ENCODE measurements at places on chromosomes 1 and 21. TPM values are rescaled to one million over a fixed set of nuclear protein-coding genes. Genes with fewer than 3 reads are reported as not detected.
A peak's percentile ranks its signal among the peaks of the same experiment; 100 is the strongest.

DNA sequence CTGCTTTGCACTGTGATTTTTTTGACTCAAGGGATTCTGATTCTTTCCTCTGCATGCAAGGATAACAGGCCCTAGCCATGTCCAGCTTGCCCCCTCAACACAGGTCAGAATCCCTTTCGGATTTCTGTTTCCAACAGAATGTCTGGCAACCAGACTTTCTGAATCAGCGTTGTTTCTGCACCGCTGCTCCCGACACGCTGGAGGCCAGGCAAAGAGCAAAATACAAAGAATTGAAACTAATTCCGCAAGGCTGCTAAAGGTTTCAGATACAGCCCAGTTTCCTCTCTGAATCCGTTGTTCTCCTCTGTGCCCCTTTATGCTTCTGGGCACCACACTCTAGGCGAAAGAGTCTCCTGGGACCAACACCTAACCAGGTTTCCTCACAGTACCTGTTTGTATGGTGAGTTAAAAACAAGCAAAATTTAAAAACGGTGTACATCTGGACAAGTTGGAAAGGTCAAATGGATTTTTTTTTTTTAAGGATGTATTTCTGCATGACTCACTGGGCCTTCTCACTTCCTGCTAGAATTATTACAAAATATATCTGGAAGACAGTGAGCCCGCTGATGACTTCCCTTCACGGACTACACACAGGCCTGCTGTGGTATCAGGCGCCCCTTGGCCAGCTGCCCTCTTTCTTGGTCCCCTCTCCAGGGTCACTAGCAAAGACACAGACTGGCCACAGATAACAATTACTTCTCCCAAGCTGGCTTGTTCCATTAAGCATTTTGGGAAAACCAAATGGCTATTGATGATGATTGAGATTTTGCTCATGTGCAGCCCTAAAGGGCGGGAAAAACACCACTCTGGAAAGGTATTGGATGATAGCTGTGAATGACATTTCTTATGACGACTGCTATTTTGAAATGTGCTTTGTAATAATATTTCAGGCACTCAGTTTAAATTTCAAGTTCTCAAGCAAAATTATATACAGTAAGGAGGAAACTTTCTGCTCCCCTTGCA is 118.3 kb downstream of the TGFB2 start:
- peaks cover 5% of the 10 kb centered on the region for H3K4me1 ChIP-seq
- no peaks in the 10 kb centered on the region for H3K27me3 ChIP-seq
- no peaks in the 10 kb centered on the region for H3K36me3 ChIP-seq
- peak overlapping the region; percentile 72 for H3K27ac ChIP-seq
- peak overlapping the region; percentile 13 for H3K4me3 ChIP-seq

GRCh38 chr21:44778094-44778493 is 23.5 kb downstream of the UBE2G2 start:
- no peak for DNase-seq
- no peaks in the 10 kb centered on the region for H3K27me3 ChIP-seq
- H3K4me1 ChIP-seq: no peaks in the 10 kb centered on the region
- H3K36me3 ChIP-seq: peaks cover 64% of the 10 kb centered on the region

Gene OR10Z1
- total RNA-seq: not detected

Gene HTR6
- total RNA-seq: not detected

Gene TP73
- total RNA-seq: not detected
